ENCODE measurements at places on chromosomes 11 and 22.

- no peak for DNase-seq
Measured at GRCh38 chr22:47160781-47161520, 398.5 kb downstream of the TBC1D22A start.

- DNase-seq: no peak
Measured at GRCh38 chr11:65646288-65646957, 8.5 kb downstream of the SIPA1 start.

- no peak for DNase-seq
Measured at GRCh38 chr22:30127749-30128166, 47.5 kb downstream of the HORMAD2 start.

DNA sequence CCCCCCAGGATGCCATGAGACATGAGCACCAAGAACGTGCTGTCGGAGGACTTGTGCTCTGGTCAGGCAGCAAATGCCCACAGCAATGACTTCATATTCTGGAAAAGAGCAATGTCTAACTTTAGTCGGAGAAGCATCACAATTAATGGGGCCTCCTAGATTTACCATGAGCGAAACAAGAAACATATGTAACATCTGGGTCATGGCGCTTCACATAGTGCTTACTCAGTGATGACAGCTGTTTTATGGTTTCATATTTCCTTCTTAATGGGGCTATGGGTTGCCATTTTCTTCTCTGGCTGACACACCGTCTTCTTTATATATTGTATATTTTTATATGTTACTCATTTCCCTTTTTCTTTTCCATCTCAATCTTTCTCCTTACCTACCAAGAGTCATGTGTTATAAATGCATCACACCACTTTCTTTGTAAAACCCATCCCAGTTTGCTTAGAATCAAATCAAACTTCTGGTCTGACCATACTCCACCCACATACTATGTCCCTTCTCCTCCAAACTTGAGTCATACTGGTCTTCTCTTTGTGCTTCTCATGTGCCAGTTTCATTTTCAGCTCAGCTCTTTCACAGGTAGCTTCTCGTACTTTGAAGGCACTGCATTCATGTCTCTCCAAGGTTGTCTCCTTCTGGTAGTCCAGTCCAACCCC is 9.4 kb upstream of the CASP12 start:
- no peak for DNase-seq

GRCh38 chr11:65712633-65713076 is 603 bp downstream of the KAT5 start:
- DNase-seq: no peak

DNA sequence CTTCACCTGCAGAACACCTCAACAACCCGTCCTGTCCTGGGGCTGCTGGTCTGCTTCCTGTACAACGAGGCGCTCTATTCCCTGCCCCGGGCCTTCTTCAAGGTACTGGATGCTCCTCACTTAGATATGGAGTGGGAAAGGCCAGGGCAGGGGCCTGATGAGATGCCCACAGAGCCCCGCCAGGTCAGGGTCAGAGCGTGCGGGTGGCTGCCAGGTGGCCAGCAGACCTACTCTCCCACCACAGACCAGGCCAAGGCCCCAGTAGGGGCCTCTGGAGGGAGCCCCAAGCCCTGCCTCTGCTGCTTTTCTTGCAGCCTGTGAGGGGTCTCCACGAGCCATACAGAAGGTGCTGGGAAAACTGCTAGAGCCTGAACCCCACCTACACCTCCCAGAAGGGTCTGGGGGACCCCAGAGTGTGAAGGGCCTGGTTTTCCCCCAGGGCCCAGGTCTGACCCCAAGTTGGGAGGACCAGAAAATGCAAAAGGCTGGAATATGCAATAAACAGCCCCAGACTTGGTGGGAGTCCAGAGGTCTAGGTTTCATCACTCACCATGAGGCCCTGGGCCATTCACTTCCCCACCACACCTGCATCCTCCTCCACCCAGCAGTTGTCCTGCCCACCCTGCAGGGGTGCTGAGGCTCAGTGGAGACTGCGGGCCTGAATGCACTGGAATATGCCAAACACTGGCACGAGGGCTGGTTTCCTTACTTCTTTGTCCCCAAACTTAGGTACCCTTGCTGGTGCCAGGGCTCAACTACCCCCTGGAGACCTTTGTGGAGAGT is 14.7 kb downstream of the ZDHHC24 start:
- no peak for DNase-seq

DNA sequence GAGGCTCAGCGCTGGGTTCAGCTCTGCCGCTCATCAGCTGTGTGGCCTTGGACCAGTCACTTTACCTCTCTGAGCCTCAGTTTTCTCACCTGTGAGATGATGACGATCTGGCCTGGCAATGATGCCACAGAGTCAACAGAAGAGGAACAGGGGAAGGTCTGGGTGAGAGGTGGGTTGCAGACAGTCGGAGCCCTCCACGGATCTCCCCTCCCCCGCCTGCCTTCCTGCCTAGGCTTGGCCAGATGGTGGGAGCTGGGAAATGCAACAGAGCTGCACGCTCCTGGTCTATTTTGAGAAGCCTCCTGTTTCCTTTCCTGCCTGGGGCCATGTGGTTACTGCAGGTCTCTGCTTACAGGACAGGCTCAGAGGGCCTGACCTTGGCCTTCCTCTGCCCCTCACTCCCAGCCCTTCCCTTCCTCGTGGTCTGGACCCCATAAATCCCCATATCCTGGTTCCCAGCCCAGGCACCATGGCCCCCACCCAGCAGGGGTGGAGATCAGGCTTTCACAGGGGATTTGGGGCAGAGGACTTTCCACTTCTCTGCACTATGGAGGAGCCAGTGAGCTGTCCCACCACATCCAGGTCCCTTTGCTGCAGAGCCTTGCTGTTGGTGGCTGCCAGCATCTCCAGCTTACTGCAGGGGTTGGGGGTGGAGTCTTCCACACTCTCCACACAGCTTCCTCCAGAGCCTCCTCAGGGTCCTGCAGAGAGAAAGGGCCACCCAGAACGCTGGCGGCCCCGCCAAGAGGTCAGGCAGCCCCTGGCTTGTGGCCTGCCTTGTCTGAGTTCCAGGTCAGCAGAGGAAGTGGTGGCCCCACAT is 46.9 kb downstream of the C11orf96 start:
- DNase-seq: no peak

DNA sequence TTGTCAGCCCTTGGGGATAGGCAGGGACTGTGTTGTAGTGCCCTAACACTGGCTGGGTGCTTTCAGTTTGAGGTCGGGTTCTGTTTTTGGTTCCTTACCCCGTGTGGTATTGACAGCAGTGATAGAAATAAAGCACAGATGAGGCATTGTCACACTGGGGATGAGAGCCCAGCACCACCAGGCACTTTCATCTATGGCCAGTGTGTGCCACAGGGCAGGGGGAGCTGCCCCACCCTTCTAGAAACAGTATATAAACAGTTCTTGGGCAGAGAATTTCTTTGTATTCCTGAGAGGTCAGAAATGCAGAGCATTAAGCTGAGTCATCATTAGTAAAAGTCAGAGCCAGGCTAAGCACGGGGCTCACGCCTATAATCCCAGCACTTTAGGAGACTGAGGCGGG is 23.1 kb upstream of the CDC42EP2 start:
- DNase-seq: no peak

GRCh38 chr11:83713708-83714107 is 427.5 kb upstream of the CCDC90B start:
- DNase-seq: no peak

GRCh38 chr11:37353192-37353591 is 755.2 kb upstream of the RAG2 start:
- DNase-seq: no peak

- DNase-seq: no peak
Measured at GRCh38 chr22:31532060-31532459, 35.7 kb downstream of the SFI1 start.

DNA sequence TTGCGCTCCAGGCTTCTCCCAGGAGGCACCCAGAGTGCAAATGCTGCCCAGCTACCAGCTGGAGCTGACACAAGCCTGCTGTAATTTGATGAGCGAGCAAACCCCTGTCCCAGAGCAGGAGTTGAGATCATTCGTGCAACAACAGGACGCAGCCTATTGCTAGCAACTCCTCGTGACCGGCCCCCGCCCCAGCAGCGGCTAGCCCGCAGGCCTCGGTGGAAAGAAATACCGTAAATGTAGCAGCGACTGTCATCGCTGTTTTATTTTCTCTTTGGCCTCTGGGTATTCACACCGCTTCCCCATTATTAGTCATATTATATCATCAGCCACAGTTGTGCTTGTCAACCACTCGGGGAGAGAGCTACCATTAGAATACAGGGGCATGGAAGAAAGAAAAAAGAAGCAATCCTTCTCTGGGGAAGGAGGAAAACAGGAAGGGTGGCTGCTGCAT is 59.2 kb upstream of the ATXN10 start:
- DNase-seq: no peak

GRCh38 chr11:87778357-87778756 is 396.9 kb downstream of the RAB38 start:
- no peak for DNase-seq

- DNase-seq: no peak
Measured at GRCh38 chr11:17563231-17563646, 16.2 kb downstream of the OTOG start.

DNA sequence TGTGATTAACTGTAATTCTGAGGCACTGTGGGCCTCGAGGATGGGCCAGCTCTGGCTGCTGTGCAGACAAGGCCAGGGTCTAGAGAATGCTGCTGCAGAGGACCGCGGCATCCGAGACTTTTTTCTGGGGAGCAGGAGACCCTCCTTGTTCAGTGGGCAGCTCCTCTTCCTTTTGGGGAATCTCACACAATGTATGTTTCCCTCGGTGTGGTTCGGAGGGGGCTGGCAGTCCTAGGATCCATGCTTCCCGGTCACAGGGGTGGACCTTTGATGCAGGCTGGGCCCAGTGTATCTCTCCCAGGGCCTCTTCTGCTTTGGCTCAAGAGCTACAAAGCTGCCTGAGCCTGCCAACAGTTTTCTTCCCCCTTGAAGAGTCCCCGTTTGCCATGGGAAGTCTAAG is 31.5 kb downstream of the MYEOV start:
- no peak for DNase-seq

GRCh38 chr22:45866646-45867117 is 110.3 kb downstream of the WNT7B start:
- no peak for DNase-seq

DNA sequence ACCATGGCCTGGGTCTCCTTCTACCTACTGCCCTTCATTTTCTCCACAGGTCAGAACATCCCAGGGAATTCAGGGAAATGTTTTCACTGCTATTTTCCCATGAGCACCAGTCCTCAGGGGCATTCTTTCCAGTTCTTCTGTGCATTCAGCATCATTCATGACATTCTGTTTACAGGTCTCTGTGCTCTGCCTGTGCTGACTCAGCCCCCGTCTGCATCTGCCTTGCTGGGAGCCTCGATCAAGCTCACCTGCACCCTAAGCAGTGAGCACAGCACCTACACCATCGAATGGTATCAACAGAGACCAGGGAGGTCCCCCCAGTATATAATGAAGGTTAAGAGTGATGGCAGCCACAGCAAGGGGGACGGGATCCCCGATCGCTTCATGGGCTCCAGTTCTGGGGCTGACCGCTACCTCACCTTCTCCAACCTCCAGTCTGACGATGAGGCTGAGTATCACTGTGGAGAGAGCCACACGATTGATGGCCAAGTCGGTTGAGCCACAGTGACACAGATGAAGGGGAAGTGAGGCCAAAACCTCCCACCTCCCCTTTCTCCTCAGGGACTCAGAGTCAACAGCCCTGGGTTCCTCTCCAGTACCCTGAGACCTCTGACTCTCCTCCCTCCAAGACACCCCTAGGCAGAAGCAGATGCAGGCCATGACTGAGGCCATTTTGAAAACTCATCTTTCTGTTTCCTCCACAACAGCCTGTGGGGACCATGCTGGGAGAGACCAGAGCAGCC is 15.9 kb upstream of the IGLL5 start:
- no peak for DNase-seq

GRCh38 chr22:50683086-50683993 is 10.7 kb downstream of the SHANK3 start:
- no peak for DNase-seq

- DNase-seq: no peak
Measured at GRCh38 chr11:45106440-45106839, 40.0 kb upstream of the PRDM11 start.

DNA sequence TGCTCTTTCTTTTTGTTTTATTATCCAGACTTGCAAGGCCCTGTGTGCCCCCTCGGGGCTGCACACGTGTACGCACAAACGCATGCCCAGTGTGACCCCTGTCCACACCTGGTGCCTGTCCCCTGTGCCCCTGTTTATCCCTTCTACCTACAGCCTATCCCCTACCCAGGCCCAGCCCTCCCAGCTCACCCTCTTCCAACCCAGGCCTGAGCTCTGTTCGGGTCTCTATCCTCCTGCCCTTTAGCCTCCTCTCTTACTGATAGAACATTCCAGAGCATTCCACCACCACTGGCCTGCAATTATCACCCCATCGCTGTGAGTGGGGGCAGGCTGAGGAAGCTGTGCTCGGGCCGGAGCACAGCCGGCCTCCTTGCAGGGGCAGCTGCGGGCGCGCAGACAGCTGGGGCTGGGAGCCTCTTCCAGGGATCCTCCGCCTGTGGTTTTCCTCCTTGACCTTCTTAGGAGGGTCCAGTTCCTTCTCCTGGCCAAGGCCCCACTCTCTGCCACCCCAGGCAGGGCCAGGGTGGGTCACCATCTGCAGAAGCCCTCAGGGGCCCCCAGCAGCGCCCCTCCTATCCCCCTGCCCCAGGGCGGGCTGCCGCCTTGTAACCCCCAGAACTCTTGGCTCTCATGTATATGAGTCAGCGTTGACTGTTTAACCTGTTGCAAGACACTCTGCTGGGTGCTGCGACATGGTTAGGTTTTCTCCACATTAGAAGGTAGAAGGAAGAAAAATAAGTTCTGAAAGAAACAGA is 41.8 kb upstream of the KCNQ1OT1 start:
- DNase-seq: no peak

DNA sequence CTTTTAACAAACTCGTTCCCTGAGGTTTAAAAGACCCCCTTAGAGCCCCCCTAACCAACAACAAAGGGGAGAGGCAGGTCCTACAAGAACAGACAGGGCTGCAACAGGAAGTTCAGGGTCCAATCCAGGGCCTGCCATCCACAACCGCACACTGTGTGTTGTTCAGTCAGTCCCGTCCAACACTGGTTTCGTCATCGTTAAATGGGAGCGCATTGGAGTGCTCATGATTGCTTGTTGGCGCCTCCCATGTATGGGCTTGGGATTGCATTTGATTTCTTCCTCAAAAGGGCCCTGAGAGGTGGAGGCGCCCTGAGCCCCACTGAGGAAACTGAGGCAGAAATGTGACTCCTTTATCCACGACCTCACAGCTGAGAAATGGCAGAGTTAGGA is 174.1 kb downstream of the MN1 start:
- DNase-seq: no peak

DNA sequence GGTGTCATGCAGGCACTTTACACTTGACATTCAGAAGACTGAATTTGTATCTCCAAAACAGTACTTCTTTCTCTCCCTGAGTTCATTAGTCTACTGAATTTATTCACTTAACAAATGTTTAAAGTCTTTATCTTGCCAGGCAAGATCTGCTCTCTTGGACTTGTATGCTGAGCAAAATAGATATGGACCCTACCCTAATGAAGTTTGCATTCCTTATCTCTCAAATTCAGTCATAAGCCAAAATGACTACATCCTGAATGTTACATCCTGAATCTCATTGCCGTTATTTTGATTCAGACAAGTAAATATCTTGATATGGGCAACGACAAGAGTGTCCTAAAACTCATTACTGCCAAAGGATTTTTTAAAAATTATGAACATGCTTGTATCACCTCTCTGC is 29.7 kb downstream of the FAR1 start:
- no peak for DNase-seq

All from LNCaP clone FGC (cell line).